ENCODE measurements at places on chromosomes 2 and 18. TPM values are rescaled to one million over a fixed set of nuclear protein-coding genes. Genes with fewer than 3 reads are reported as not detected.

GRCh38 chr2:150925611-150926010, 336.1 kb downstream of the RBM43 start:
- no peak overlapping the region for H3K4me3 ChIP-seq
- no peaks in the 10 kb centered on the region for H3K27me3 ChIP-seq
- H3K36me3 ChIP-seq: no peaks in the 10 kb centered on the region
- no peak for DNase-seq
- H3K27ac ChIP-seq: no peak overlapping the region

- H3K27ac ChIP-seq: no peak overlapping the region
- no peaks in the 10 kb centered on the region for H3K27me3 ChIP-seq
- peaks cover 3% of the 10 kb centered on the region for H3K36me3 ChIP-seq
- H3K4me1 ChIP-seq: no peaks in the 10 kb centered on the region
Measured at GRCh38 chr2:74373221-74373676, 6.9 kb downstream of the DCTN1 start.

- no peaks in the 10 kb centered on the region for H3K36me3 ChIP-seq
- no peak overlapping the region for H3K27ac ChIP-seq
- H3K4me3 ChIP-seq: no peak overlapping the region
- no peaks in the 10 kb centered on the region for H3K4me1 ChIP-seq
Measured at GRCh38 chr18:78790511-78790910, 189.1 kb upstream of the SALL3 start.

GRCh38 chr2:197869501-197870111, 65.2 kb downstream of the PLCL1 start:
- H3K27me3 ChIP-seq: no peaks in the 10 kb centered on the region
- no peak overlapping the region for H3K4me3 ChIP-seq
- H3K27ac ChIP-seq: no peak overlapping the region
- H3K36me3 ChIP-seq: no peaks in the 10 kb centered on the region
- no peaks in the 10 kb centered on the region for H3K4me1 ChIP-seq
- no peak for DNase-seq

- H3K36me3 ChIP-seq: no peaks in the 10 kb centered on the region
- H3K27me3 ChIP-seq: no peaks in the 10 kb centered on the region
- no peak overlapping the region for H3K27ac ChIP-seq
- H3K4me3 ChIP-seq: no peak overlapping the region
- no peak for DNase-seq
Measured at GRCh38 chr18:58125183-58125582, 81.2 kb downstream of the NEDD4L start.

GRCh38 chr18:7678389-7678788, 111.3 kb downstream of the PTPRM start:
- no peak overlapping the region for H3K27ac ChIP-seq
- H3K4me3 ChIP-seq: no peak overlapping the region
- H3K27me3 ChIP-seq: no peaks in the 10 kb centered on the region
- no peaks in the 10 kb centered on the region for H3K4me1 ChIP-seq

DNA sequence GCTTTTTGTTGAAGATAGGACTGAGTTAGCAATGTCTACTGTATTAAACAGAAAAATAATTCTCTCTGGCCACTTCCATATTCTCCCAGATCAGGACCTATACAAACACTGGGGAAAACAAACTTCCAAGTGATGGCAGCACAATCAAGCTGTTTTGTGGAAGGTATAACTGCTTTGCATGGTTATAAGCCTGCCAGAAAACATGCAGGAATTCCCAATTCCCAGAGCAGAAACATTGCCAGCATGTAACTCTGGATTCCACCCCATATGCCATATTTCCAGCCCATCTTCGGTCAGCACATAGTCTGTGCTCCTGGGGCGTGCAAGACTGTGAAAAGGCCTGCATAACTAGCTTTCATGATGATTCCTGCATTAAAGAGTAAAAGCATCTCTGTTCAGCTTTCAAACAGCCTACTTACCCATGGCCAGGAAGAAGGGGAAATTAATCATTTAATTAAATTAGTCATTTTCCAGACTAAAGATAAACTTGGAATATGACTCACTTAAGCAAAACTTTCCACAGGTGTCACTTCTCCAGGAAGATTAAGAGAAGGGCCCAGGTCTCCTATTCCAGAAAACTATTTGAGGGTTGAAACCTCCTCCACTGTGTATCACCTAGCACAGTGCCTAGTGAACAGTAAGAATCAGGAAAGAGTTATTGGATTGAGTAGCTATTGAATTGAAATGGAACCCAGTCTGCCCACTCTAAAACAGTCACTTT, 280.5 kb downstream of the NRXN1 start:
- no peak overlapping the region for H3K4me3 ChIP-seq
- H3K4me1 ChIP-seq: no peaks in the 10 kb centered on the region
- no peaks in the 10 kb centered on the region for H3K27me3 ChIP-seq

GRCh38 chr2:227377467-227378351, 1.4 kb downstream of the TM4SF20 start:
- no peak overlapping the region for H3K4me3 ChIP-seq
- no peaks in the 10 kb centered on the region for H3K4me1 ChIP-seq
- H3K27me3 ChIP-seq: no peaks in the 10 kb centered on the region
- no peak for DNase-seq

GRCh38 chr2:221468317-221468716, 103.8 kb downstream of the EPHA4 start:
- no peak for DNase-seq
- no peaks in the 10 kb centered on the region for H3K27me3 ChIP-seq
- H3K4me1 ChIP-seq: peaks cover 35% of the 10 kb centered on the region
- H3K36me3 ChIP-seq: no peaks in the 10 kb centered on the region

- H3K4me3 ChIP-seq: no peak overlapping the region
- no peak for DNase-seq
- H3K4me1 ChIP-seq: no peaks in the 10 kb centered on the region
- no peaks in the 10 kb centered on the region for H3K36me3 ChIP-seq
Measured at GRCh38 chr2:12881952-12882351, 165.2 kb downstream of the TRIB2 start.

Gene LRRTM4
- total RNA-seq: not detected

Gene CPS1
- total RNA-seq: 0.17 TPM

Gene GLI2
- total RNA-seq: not detected

Gene RUFY4
- not detected for total RNA-seq

Gene ATP6V1B1
- total RNA-seq: not detected

Gene AQP12B
- not detected for total RNA-seq

Gene PCARE
- not detected for total RNA-seq
